GM19239 (cell line): ENCODE measurements at places on chromosomes 5 and 9.

DNA sequence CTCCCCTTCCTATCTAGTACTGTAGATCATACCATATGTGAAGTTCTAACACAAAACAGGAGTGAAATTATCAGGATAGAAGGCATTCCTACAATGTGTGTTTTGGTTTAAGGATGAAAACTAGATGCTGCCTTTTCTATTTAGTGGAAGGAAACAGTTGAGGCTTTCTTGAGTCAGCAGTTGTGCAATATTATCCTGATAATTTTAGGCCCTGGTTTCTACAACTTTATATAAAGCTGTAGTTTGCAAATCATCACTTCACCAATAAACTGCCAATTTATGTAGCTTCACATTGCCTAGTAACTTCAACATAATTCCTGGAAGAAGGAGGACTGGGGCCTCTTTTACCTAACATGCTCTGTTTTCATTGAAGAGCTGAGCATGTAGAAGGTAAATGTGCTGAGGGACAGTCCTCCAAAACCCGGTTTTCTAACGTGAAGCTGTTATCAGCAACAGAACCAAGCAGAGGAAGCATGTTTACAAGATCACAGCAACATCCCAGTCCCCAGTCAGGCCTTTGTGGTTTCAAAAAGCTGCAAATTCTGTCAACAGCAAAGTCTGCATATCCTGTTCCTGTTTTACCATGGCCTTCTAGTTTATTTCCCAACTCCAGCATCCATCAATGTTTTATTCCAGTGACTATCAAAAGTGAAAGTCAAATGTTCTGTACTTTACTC, 513.4 kb upstream of the MEF2C start:
- DNase-seq: peak; percentile 5

DNA sequence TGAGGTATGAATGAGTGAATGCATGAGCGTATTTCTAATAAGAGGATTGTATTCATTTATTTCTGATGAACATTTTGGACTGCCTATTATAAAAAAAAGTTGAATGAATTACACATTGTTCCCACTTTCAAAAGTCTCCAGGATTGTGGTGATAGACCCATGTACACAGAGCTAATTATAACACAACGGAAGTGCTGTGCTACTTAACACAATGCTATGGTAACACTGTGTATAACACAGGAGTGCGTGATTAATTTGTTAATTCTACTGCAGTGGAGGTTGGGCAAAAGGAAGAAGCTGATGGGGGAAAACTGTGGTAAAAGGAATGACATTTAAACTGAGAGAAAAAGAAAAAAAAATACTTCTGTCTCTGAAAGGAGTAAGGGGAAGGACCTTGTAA, 147.8 kb upstream of the MEF2C start:
- no peak for DNase-seq

- DNase-seq: no peak
Observed at GRCh38 chr9:111842313-111842712, 47.6 kb upstream of the SHOC1 start.

DNA sequence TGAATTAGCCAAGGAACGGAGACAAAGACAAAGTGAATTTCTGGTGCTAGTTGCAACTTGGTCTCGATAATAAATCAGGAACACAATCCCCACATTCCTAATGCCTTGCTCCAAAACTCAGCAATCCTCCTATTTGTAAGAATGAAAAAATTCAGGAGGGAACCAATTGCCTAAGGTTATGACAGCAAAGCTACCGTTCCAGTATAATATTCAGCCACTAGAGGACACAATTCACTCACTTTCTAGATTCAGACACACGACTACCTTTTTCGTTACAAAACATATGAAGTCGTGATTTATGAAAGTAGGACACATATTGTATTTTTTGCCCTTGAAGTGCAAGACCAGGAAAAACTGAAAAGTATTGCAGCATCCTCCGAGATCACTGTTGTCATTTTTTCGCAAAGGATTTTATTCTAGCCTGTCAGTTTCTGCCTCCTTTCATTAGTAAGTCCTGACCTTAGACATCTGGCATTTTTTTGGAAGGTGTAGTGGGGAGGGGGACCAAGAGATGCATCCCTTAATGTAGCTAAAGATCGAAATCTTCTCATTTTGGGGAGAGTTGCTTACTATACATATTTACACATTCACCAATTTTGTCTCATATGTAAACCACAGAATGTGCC, 133.1 kb downstream of the DOCK8 start:
- no peak for DNase-seq

GRCh38 chr5:39137819-39138451, 63.7 kb upstream of the RICTOR start:
- no peak for DNase-seq

GRCh38 chr9:109311731-109312130, 9.1 kb downstream of the EPB41L4B start:
- DNase-seq: no peak

DNA sequence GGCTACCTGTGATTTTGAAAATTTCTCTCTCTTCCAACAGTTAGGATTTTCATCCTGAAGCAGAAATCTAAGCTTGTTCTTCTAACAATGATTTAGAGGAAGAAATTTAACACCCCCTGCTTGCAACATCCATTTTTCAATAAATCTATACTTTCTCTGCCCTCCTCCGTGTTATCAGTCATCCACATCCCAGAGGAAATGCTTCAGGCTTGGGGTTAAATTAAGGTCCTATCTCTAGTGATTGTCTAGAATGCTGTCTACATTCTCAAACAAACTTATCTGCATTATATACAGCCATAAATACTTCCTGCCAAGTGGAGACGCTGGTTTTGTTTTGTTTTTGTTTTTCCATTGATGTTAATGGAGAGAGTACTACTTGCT, 371.0 kb downstream of the CSNK1G3 start:
- DNase-seq: no peak

- DNase-seq: no peak
Observed at GRCh38 chr5:158422653-158423515, 563.9 kb upstream of the CLINT1 start.
